Thyroid gland (tissue), 4 donors: ENCODE measurements at places on chromosomes 12 and 14. TPM values are rescaled to one million over a fixed set of nuclear protein-coding genes. Genes with fewer than 3 reads are reported as not detected.

Gene CFAP251
- total RNA-seq, result 17.7 TPM

Gene KRT73
- total RNA-seq, result not detected

DNA sequence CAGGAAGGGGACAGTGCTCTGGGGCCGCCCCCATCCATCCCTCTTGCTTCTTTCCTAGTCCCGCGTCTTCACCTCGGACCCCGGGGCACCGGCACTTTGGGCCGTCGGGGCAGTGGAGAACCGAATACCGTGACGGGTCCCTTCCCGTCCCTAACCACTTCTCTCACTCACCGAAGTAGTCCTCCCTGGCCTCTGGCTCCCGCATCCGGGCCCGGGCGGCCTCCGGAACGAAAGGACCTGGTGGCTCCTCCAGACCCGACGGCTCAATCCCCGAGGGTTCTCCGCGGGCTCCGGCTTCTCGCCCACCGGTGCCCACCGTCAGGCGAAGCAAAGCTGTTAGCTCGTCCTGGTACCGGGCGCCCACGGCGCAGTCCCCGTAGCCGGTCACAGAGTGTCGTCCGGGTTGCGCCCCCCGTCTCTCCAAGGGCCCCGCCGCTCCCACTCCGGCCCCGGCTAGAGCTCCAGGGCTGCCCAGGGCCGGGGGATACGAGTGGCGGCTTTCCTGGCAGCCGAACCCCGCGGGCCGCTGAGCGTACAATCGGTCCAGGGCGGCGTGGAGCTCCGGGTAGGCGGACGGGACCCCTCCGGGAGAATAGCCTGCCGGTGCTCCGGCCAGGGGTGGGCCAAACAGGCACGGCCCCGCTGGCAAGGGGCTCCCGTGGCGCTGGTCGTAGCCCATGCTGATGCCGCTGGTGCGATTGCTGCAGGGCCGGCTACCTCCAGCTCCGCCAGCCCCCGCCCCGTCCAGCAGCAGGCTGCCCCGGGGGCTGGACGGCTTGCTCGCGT lies 1.1 kb downstream of the AJUBA start:
- peak; percentile 47 for DNase-seq

DNA sequence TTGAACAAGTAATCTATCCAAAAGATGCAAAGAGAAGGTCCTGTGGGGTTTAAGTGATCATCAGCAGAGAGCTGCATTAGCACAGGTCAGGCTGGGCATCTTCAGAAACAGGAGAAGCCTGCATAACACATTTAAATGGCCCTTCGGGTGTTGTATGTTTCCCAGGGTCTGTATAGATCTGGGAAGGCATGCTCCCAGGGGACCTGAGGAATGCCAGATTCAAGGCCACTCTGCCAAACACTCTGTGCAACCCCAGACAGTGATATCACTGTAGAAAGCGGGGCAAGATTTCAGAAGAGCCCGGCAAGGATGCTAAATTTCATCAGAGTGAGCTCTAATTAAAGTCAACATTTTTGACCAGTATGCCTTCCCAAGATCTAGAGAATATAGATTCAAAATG lies 92.9 kb downstream of the ARMH4 start:
- DNase-seq, result no peak

DNA sequence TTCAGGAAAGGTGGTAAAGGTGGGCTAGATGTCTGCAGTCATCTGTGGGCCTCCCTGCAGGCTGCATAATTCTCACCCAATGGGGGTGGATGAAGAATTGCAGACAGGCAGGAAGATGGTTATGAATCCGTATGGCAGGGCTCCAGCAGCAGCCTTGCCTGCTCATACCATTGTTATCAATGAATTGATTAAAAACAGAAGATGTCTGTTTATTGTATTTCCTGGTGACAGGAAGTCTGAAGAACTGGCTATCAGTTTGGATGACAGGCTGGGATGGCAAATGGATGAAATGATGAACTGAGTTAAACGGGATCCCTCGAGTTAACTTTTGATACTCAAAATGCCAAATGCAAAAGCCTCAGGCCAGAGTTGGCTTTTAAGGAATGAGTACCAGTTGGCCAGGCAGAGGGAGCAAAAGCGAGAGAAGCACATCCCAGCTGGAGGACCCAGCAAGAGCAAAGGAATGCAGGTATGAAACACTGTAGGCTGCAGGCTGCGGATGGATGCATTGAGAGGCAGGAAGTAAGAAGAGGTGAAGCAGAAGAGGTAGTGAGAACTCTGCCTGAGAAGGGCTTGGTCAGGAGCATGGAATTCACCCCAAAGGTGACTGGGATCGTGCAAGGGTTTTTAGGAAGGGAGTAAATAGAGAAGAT lies 550.0 kb upstream of the TBX3 start:
- peak; percentile 5 for DNase-seq

Gene CMA1
- not detected for total RNA-seq

Gene SERPINA6
- not detected for total RNA-seq

Gene C12orf50
- 0.40 TPM for total RNA-seq

DNA sequence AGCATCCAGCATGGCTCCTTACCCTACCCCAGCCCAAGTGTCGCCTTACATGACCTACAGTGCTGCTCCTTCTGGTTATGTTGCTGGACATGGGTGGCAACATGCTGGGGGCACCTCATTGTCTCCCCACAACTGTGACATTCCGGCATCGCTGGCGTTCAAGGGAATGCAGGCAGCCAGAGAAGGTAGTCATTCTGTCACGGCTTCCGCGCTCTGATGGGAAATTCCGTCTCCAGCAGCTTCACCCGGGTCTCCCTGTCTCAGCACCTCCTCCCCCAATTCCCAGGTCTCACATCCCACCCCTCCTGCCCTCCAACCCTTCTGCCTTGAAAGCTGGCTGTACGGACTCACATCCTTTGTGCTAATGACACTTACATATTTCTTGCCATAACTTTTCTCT lies 14.6 kb downstream of the PAX9 start:
- no peak for DNase-seq

Gene TEAD4
- total RNA-seq, result 35.0 TPM

Gene ZFHX2
- total RNA-seq, result 1.7 TPM

GRCh38 chr14:57408634-57409033 lies 18.2 kb downstream of the NAA30 start:
- DNase-seq, result no peak

Gene A2ML1
- 0.27 TPM for total RNA-seq
